Bone marrow (tissue), 2 donors: ENCODE measurements at places on chromosomes 11 and 22.
A peak's percentile ranks its signal among the peaks of the same experiment; 100 is the strongest.

DNA sequence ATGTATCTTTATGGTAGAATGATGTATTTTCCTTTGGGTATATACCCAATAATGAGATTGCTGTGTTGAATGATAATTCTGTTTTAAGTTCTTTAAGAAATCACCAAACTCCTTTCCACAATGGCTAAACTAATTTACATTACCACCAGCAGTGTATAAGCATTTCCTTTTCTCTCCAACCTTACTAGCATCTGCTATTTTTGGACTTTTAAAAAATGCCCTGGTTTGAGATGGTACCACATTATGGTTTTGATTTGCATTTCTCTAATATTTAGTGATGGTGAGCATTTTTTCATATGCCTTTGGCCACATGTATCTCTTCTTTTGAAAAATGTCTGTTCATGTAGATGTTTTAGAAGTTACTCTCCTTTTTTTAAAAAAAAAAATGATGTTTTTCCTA lies 142.0 kb downstream of the METTL15 start:
- no peak for DNase-seq

GRCh38 chr22:49514641-49515040 lies 313.0 kb downstream of the BRD1 start:
- DNase-seq = no peak

GRCh38 chr11:107598225-107599139 lies 7.5 kb downstream of the ELMOD1 start:
- DNase-seq = peak; percentile 5

GRCh38 chr11:105490333-105490732 lies 119.5 kb upstream of the GRIA4 start:
- no peak for DNase-seq

DNA sequence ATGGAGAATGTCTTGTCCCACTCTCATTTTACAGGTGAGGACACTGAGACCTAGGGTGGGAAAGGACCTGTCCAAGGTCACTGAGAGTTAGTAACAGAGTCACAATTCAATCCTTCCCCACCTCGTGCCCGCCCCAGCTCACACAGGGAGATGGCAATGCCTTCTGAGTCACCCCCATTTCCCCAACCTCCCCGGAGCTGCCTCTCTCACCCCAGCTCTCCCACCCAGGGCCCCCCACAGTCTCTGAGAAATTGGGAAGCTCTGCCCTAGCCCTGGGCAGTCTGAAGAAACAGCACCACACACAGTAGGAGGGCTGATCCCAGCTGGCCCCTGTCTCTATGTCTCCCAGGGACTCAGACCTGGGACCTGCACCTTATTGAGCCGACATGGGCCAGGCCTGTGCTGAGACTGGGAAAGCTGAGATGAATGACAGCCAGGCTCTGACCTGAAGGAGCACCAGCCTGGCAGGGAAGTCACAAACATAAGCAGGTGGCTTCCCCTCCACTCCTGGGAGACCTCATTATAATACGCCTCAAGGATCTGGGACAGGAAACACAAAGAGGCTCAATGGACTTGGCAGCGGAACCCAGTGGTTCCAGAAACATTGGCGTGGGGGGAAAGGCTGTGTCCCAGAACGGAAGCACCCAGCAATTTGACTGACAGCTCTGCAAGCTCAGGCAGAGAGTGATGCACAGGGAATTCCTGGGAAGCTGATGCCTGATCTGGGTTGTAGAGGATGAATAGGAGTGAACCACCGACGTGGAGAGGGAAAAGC lies 51.0 kb downstream of the CD6 start:
- peak; percentile 11 for DNase-seq
